ENCODE measurements at places on chromosomes 5 and 9.

DNA sequence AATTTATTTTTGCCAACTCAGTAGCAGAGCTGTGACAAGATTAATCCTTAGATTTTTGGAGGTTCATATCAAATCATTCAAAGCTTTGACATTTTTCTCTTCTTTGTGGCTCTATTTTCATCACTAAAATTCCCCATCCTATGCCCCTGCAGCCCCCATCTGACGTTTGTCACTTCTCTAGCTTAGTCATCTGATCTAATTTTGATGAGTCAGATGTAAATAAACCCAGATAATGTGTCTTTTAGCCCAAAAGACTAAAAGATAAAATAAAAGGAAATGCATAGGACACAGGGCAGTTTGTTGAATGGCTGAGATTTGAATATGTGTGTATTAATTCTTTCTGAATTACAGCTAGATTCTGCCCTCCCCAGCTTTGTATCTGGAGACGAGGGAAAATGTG, 897 bp upstream of the HSPB3 start:
- H3K4me1 ChIP-seq: no peaks in the 10 kb centered on the region
- DNase-seq: no peak
- H3K36me3 ChIP-seq: no peaks in the 10 kb centered on the region
- no peak overlapping the region for H3K4me3 ChIP-seq
- H3K27me3 ChIP-seq: no peaks in the 10 kb centered on the region
- H3K27ac ChIP-seq: no peak overlapping the region

GRCh38 chr9:105291422-105291859, 47.0 kb downstream of the SLC44A1 start:
- H3K27me3 ChIP-seq: no peaks in the 10 kb centered on the region
- H3K36me3 ChIP-seq: no peaks in the 10 kb centered on the region
- DNase-seq: no peak

DNA sequence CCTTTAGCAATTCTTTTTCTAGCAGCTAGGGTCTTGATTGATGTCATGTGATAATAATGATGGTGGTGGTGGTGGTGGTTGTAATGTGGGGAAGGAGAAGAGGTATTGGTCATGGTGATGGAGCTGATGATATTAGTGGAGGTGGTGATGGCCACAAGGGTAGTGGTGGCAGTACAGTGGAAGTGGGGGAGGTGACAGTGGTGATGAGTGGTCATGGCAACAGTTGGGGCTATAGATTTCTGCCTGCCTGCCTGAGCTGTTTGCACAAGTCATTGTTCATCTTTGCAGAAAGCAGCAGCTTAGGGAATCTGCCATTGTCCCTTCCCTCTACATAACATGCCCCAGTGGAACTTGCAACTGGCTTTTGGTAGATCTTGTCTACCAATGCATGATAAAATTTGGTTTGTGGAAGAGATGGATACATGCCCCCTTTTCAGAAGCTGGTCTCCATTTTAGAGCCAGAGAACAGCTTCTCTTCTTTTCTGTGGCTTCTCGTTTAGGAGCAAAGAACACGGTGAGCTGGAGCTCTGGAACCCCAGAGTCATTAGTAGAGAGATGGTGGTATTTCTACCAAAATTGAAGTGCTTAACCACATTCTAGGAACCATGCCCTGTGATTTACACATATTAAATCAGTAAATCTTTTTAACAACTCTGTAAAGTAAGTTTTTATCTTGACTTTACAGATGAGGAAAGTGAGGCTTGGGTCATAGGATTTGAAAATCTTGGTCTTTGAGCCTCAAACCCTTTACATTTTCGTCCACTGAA, 100.3 kb downstream of the AOPEP start:
- no peaks in the 10 kb centered on the region for H3K36me3 ChIP-seq
- H3K27ac ChIP-seq: peak overlapping the region; percentile 89
- H3K4me1 ChIP-seq: peaks cover 5% of the 10 kb centered on the region
- H3K27me3 ChIP-seq: no peaks in the 10 kb centered on the region
- DNase-seq: no peak

DNA sequence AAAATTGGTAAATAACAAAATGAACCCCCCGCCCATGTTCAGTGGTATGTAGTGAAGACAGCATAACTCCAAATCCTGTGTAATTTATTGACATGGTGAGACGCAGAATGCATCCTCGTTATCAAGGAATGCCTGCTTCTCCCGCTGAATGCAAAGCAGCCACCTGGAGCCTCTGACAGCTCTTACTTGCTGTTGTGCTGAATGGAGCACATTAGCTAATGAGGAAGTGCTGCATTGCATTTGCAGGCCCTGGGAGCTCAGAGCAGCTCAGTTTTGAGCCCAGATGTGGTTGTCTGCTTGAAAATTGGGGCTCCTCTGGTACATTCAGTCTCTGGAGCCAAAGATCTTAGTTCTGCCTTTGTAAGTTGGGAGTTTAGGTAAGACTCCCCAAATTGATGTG, 28.9 kb downstream of the PLAC8L1 start:
- H3K4me3 ChIP-seq: no peak overlapping the region
- H3K4me1 ChIP-seq: peaks cover 5% of the 10 kb centered on the region
- no peaks in the 10 kb centered on the region for H3K27me3 ChIP-seq

- no peak overlapping the region for H3K27ac ChIP-seq
- no peaks in the 10 kb centered on the region for H3K27me3 ChIP-seq
- H3K36me3 ChIP-seq: no peaks in the 10 kb centered on the region
- no peaks in the 10 kb centered on the region for H3K4me1 ChIP-seq
- DNase-seq: no peak
Measured at GRCh38 chr5:56659971-56660370, 155.4 kb upstream of the MAP3K1 start.
